Fibroblast of skin of back (primary cell): ENCODE measurements at places on chromosomes 16 and 17.

DNA sequence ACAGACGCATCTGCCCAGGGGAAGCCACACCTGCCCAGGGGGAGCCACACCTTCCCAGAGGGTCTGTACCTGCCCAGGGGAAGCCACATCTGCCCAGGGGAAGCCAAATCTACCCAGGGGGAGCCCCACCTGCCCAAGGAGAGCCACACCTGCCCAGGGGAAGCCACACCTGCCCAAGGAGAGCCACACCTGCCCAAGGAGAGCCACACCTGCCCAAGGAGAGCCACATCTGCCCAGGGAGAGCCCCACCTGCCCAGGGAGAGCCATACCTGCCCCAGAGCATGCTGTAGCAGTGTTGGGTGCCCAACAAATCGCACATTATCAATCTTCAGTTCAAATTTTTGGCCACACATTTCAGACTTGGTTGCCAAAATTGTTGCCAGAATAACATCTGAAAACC is 19.6 kb downstream of the NPRL3 start:
- no peak for DNase-seq

- DNase-seq, result no peak
These were observed 315.1 kb upstream of the EEF2KMT start for GRCh38 chr16:5412731-5413130.

DNA sequence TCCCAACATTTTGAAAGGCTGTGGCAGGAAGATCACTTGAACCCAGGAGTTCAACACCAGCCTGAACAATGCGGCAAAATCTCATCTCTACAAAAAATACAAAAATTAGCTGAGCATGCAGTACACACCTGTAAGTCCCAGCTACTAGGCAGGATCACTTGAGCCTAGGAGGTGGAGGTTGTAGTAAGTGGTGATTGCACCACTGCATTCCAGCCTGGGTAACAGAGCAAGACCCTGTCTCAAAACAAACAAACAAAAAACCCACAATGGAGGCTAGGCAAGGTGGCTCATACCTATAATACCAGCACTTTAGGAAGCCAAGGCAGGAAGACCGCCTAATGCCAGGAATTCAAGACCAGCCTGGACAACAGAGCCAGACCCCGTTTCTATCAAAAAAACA is 12.0 kb downstream of the APPBP2 start:
- DNase-seq, result no peak

DNA sequence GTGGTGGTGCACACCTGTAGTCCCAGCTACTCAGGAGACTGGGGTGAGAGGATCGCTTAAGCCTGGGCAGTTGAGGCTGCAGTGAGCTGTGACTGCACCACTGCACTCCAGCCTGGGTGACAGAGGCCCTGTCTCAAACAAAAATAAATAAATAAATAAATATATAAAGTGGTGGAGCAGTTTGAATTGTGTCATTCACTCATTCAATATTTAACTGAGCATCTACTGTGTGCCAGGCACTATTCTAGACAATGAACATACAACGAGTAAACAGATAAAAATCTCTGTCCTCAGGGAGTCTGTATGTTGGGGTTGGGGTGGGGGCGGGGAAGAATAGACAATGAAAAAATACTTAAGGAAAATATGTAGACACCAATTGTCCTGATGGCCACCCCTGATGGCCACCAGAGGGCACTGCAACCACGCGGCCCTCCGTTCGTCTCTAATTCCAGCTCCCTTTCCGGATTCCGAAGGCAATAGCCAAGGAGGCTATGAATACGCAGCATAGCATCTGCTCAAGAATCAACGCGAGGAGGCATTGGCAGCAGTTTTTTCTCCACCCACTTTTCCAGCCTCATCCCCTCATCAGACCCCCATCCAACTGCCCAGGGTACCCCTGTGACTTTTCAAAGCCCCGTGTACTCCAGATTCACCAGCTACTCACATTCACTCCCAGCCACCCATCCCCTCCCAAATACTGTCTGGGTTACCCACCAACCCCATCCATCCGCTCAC is 21.4 kb downstream of the QPRT start:
- DNase-seq, result peak; percentile 86

- DNase-seq, result no peak
These were observed 97.3 kb upstream of the CHMP6 start for GRCh38 chr17:80894439-80894721.

DNA sequence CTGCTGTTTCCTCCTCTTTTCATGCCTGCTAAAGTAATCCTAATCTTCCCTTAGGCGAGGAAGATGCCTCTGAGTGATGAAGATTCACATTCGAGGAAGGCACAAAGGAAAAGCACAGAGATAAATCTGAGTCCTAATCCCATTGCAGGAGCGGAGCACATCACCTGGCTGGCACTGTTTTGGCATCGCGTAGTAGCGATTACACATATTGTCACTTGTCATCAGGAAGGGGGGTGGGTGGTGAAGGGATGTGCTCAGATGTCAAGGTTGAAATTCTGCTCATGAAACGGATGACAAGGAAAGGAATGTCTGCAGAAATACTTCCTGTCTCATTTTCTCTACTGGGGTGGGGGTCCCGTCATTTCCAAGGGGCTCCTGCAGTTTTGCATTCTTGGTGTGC is 363.1 kb upstream of the EEF2KMT start:
- no peak for DNase-seq

DNA sequence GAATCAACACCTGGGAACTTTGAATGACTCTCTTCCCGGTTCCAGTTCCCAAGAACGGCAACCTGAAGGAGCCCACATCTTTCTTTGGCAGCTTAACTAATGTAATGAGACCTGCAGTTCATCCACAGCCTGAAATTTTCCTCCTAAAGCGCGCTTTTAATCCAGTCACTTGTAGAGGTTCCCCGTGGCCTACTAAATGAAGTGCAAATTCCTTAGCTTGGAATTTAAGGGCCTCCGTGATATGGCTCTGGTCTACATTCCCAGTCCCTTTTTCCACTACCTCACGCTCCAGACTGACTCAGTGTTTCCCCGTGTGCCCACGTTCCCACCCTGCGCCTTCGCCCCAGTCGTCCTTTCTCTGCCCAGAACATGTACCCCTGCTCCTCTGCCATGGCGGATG is 27.2 kb downstream of the FZD2 start:
- peak; percentile 28 for DNase-seq

GRCh38 chr17:57714665-57715180 is 30.4 kb downstream of the CCDC182 start:
- no peak for DNase-seq

- DNase-seq, result no peak
These were observed 55.3 kb downstream of the SKAP1 start for GRCh38 chr17:48374650-48375230.

GRCh38 chr16:7206469-7206868 is 126.2 kb upstream of the RBFOX1 start:
- no peak for DNase-seq

GRCh38 chr17:27477050-27477888 is 21.0 kb downstream of the KSR1 start:
- DNase-seq, result no peak

DNA sequence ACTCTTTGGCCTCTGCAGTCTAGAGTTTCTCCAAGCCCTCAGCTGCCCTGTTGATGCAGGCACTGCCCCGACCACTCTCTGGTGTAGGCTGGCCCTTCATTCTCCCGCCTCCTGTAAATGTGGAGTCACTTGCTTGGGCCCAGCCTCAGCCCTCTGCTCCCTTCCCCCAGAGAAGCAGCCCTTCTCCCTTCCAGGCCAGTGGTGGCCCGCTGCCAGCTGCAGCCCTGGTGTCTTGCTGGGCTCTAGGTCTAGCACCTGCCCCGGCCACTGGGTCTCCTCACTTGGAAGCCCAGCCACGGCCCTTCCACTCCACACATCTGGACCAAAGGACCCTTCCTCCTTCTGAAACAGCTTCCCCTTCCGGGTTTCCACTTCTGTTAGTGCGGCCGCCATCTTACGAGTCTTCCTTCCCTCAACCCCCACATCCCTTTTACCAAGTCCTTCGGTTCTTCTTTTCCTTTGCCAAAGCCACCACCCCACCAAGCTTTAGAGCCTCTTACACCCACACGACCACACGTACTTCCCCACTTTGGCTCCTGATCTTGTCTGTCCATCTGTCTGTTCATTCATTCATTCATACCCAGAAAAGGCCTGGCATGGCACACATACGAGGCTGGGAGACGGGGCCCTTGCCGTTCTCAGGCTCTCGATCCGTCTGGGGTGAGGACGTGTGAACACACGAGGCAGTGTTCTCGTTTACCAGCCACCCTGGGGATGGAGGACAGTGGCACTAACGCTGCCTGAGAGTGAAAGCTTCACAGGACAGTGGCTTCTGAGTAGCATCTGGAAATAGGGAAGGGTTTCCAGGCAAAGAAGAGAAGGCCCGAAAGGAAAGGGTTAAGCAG is 68.0 kb downstream of the ABR start:
- no peak for DNase-seq

DNA sequence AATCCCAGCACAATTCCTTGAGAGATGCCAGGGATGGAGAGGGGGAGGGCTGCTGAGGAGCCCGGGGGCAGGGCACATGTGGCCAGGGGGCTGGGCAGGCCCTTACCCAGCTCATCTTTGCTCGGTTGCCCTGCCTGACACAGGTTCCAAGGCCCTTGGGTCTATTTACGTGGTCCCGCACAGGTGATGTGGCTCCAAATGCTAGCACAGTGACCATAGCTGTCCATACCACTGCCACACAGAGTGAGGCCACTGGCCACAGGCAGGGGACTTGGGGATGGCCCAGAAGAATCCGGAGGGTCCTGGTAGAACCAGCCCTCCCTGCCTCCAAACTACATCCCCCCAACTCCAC is 10.0 kb upstream of the PRR29 start:
- no peak for DNase-seq

DNA sequence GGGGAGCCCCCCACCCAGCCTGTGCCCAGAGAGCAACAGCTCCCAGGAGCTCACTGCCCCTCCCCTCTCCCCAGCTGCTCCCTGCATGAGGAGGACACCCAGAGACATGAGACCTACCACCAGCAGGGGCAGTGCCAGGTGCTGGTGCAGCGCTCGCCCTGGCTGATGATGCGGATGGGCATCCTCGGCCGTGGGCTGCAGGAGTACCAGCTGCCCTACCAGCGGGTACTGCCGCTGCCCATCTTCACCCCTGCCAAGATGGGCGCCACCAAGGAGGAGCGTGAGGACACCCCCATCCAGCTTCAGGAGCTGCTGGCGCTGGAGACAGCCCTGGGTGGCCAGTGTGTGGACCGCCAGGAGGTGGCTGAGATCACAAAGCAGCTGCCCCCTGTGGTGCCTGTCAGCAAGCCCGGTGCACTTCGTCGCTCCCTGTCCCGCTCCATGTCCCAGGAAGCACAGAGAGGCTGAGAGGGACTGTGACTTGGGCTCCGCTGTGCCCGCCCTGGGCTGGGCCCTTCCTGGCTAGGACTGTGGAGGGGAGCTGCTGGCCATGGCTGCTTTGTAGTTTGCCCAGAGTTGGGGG is 584 bp downstream of the TCAP start:
- no peak for DNase-seq

GRCh38 chr17:978103-979093 is 1.2 kb downstream of the NXN start:
- peak; percentile 71 for DNase-seq

DNA sequence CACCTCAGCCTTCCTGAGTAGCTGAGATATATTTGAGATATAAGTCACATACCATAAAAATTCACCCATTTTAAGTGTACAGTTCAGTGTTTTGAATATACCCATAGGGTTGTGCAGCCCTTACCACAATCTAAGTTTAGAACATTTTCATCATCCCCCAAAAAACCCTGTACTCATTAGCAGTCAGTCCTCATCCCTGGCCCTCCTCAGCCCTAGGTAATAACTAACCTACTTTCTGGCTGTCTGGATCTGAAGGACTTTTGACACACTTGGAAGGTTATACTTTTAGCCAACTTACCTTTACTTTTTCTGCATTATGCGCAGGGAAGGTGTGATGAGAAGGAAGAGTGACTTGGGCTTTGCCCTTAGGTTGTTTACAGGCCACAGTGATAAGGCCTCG is 4.0 kb upstream of the PLEKHG4 start:
- no peak for DNase-seq

DNA sequence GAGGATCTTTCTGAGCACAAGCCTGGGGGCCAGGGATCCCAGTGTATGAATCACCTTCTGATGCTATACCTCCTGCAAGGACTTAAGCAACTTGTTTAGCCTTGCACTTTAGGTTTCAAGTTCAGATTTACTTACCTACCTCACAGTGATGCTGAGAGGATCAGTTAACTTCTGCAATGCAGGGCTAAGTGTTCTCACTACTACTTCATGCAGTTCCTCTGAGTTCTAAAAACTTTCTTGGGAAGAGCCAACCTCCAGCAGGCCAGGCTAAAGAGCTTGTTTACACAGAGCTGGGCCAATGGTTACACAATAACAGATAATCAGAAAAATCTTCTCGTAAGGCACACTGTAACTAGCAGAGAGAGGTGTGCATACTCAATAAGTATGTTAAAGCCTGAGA is 13.0 kb downstream of the VEZF1 start:
- no peak for DNase-seq

DNA sequence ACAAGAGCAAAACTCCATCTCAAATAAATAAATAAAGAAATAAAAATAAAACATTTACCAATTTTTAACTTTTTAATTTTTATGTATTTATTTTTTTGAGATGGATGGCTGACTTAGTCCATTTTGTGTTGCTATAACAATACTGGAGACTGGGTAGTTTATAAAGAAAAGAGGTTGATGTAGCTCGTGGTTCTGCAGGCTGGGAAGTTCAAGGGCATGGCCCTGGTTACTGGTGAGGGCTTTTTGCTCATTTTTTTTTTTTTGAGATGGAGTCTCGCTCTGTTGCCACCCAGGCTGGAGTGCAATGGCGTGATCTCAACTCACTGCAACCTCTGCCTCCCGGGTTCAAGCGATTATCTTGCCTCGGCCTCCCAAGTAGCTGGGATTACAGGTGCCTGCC is 14.2 kb upstream of the FOXK2 start:
- DNase-seq, result no peak

DNA sequence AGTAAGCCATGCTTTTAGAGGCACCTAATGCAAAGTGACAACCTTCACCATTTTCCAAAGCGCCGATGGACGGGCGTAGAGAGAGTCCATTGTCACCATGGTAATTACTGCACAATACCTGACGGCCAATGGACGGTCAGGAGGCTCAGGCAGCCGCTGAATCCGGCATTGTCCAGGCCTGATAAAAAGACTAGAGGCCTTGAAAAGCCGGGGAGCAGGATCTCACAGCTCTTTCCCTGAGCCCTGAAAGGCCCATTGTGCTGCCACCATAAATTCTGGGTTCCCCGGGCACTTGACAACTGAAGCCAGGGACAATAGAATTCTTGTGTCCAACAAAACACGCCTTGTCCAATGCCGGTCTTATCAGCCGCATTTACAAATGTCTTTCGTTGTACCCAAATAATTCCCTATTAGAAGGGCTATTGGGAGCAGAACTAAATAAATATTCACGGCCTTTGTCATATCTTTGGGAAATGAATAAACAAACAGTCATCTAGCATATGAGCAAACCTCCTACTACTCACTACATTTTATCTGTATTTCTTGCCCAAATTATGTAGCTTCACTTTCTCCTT is 62.4 kb downstream of the CDH11 start:
- DNase-seq, result no peak

- no peak for DNase-seq
These were observed 374.6 kb upstream of the ASIC2 start for GRCh38 chr17:33667671-33668070.
